ENCODE measurements at places on chromosomes 3 and 15.

DNA sequence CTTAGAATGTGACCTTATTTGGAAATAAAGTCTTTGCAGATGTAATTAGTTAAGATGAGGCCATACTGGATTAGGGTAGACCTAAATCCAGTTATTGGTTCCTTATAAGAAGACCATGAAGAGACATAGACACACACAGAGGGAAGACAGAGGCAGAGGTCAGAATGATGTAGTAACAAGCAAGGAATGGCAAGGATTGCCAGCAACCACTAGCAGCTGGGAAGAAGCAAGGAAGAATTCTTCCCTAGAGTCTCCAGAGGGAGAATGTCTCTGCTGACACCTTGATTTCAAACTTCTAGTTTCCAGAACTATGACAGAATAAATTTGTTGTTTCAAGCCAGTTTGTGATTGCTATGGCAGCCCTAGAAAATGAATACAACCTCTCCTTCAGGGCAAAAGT is 116.7 kb downstream of the WDR76 start:
- DNase-seq: no peak

- DNase-seq: no peak
These were observed 19.1 kb upstream of the RIOX2 start for GRCh38 chr3:97991293-97991682.

GRCh38 chr3:10726787-10727186 is 89.2 kb upstream of the SLC6A11 start:
- DNase-seq: no peak

GRCh38 chr15:101635944-101636727 is 16.0 kb downstream of the TM2D3 start:
- DNase-seq: no peak

DNA sequence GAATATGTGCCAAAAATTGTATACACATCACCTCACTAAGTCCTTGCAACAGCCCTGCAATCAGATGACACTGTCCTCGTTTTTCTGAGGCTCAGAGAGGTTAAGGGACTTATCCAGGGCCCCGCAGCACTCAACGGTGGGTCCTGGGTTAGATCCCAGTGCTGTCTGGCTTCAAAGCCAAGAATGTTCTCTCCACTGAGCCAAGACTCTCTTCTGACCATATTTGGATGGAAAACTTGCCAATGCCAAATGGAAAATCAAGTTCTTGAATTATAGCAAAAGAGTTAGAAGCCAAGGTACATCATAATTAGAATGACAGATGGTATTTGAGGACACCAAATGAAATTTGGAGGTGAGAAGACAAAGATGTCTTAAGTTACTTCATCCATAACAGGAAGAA is 75.9 kb downstream of the NCEH1 start:
- DNase-seq: no peak

- no peak for DNase-seq
These were observed 2.7 kb downstream of the LMAN1L start for GRCh38 chr15:74815121-74815934.

GRCh38 chr3:42590989-42591756 is 513 bp downstream of the SS18L2 start:
- no peak for DNase-seq
